ENCODE measurements at places on chromosomes 2 and 18.
A peak's percentile ranks its signal among the peaks of the same experiment; 100 is the strongest.

DNA sequence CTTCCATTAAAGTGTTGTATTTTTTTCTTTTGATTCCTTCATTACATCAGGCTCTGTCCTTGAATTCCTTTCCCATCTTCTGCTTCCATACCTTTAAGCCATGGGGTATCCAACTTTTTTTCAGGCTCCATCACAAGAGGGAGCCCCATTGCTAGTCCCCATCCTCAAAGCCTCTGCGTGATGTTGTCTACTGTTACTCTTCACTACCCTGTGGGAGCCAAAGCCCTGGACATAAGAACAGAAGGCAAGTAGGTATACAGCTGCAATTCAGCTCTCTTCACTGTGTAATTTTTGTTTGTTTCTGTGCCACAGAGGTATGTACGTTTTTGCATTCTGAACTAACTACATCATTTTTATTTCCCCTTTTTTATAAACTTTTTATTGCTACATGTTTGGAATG, 36.6 kb upstream of the CCNYL1 start:
- DNase-seq: no peak

DNA sequence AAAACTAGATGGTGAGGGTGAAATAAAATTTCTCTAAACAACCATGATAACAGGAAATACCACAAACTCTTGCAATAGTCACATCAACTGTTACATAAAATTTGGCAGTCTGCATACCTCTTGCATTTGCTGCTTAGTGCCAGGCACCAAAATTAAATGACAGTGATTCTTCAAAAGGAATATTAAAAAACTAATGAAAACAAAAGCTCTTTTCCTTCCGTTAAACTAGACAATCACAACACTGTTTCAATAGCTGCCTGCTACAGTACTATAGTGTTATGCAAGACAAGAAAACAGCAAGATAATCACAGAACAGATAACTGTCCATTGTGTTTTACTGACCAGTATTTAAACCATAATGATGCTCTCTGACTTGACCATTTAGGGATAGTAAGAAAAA, 239.0 kb upstream of the SMAD7 start:
- no peak for DNase-seq

- no peak for DNase-seq
Observed at GRCh38 chr18:79871026-79871390, 73.3 kb downstream of the KCNG2 start.

GRCh38 chr2:13414897-13415296, 698.2 kb downstream of the TRIB2 start:
- DNase-seq: no peak

GRCh38 chr2:215742021-215742420, 271.3 kb downstream of the MREG start:
- DNase-seq: no peak

DNA sequence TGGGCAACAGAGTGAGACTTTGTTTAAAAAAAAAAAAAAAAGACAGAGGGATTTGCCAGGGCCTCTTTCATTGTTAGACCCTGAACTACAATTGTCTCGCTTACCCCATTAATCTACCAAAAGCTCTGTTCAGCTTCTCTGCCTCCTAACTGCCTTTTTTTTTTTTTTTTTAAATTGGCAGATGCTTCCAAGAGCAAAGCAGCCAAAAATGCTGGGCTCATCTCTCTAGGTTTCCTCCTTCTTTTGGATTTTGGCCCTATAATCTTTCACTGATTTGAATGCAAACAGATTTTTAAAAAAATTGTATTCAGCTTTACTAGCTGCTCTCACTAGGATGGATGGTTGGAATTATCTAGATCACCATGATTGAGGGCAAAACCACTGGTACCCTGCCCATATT, 33.2 kb upstream of the RAPGEF4 start:
- DNase-seq: no peak

GRCh38 chr18:8970843-8971242, 131.7 kb upstream of the NDUFV2 start:
- no peak for DNase-seq

DNA sequence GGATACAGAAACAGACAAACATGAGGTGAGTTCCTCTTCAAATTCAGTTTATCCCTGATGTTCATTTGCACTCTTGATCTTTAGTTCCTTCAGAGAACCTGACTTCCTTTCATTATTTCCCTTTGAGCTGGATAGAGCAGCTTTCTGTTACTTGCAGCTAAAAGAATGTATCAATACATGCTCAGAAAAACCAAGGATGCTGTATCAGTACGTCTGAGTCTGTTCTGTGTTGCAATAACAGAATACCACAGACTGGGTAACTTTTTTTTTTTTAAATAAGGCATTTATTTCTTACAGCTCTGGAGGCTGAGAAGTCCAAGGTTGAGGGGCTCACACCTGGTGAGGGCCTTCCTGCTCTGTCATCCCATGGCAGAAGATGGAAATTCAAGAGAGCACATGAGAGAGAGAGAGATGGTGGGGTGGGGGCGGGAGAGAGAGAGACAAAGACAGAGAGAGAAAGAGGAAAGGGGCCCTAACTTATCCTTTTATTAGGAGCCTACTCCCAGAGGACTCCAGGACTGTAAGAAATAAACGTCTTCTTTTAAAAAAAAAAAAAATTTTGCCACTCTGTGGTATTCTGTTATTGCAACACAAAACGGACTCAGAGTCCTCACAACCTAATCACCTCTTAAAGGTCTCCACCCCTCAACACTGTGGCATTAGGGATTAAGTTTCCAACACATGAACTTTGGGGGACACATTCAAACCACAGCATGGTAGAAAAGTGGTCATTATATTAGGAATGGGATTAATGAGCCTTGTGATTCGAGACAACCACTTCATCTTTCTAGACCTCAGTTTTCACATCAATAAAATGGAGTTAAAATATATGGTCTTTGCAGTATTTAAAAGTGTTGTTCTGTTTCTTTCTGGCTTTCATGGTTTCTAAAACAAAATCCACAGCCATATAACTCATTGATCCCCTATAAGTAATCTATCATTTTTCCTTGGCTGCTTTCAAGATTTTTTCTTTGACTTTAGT, 18.4 kb upstream of the SELENOI start:
- DNase-seq: no peak

GRCh38 chr2:229921101-229921891, 513 bp downstream of the TRIP12 start:
- peak; percentile 72 for DNase-seq

- no peak for DNase-seq
Observed at GRCh38 chr2:102801098-102801718, 39.4 kb downstream of the TMEM182 start.

GRCh38 chr2:55839182-55839819, 84.3 kb downstream of the EFEMP1 start:
- DNase-seq: no peak

DNA sequence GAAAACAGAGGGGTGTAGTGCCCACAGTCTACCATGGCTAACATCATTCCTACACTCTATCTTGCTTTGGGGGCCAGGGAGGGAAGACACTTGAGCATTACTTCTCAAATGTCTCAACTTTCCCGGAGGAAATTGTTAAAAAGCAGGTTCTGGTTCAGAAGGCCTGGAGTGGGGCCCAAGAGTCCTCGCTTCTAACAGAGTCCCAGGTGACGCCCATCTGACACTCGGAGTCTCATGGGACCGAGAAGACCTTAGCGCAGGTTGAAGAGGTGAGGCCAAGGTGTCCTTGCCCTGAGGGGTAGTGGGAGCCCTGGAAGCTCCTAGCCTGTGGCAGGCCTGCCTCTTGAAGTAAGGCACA, 40.1 kb downstream of the ZFP36L2 start:
- DNase-seq: no peak

DNA sequence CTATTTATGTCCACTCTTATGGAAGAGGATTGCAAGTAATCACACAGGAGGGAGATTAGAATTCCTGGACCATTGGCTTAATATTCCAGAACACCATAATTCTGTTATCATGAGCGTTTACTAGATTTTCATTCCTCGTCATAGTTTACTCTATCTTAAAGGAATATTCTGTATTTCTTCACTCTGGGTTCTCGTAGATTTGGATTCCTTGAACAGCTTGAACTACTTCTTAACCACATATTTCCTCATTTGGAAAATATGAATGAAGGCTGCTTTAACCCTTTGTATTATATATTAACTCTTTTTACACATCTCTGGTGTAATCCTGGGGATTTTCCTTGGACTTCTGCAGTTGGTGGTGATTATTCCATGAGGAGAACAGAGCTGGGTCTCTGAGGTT, 46.3 kb upstream of the CCBE1 start:
- DNase-seq: no peak

DNA sequence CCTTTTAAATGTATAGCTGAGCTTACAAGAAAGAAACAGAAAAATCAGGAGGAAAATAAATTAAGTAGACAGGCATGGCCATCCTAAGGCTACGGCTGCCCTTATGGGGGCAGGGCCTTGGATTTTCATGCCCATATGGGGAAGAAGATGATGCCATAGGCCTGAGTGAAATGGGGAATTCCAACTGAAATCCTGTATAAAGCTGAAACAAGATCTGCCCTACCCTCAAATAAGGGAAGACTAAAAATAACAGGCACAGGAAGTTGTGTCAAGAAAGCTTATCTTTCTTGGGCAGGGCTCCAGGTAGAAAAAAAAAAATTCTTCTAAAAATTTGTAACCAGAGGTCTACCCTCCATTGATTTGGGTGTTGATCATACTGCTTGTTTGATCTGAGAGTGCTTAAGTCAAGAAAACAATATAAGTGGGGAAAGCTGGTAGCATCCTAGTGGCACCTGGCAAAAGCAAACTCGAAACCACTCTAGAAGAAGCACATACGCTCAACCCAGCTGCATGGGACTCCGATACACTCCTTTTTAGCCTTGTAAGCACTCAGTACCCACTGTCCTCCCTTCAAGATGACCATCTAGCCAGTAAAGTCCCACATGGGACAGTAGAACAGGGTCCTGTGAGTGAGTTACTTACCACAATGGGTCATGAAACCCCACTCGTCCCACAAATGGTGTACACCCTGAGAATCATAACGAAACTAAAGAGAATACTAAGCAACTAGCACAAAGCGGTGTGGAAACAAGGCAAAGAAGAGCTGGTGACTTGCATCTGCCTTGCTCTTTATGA, 22.3 kb downstream of the DNAH7 start:
- DNase-seq: no peak

- DNase-seq: peak; percentile 88
Observed at GRCh38 chr2:101330253-101330933, 21.9 kb upstream of the RNF149 start.

DNA sequence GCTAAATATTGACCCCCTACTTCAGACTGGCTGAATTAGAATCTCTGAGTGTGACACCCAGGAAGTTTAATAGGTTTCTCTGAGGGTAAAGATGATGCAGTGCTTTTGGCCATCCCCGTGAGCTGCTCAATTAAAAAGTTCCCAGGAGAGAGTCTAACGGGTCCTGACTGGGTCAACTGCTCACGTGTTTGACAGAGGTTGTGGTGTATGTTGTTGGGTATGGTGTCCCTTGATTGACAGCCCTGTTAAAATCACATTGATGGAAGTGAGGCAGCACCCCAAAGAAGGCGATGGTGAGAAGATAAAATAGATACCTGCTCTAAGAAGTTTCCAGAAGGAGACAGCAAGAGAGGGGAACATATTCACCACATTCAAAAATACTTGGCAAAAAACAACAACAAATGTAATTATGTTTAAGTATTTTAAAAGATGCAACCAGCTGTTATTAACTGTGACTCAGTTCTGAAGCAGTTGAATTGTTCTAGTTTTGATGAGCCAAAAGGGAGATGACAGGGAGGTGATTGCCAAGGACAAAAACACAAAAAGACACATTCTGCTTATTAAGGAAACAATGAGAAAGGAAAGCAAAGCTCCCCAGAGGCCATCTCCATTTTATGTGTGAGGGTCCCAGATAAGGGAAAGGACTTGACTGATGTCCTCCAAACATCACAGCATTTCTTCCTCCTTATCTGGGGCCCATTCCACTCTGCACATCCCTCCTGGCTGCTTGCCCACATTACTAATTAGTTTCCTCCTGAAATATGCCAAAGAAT, 11.5 kb upstream of the GMCL1 start:
- no peak for DNase-seq

- no peak for DNase-seq
Observed at GRCh38 chr2:156540706-156541105, 104.5 kb downstream of the GPD2 start.

- peak; percentile 64 for DNase-seq
Observed at GRCh38 chr18:79487801-79488201, 92.1 kb downstream of the NFATC1 start.

GRCh38 chr2:231590614-231591013, 2.0 kb upstream of the TEX44 start:
- no peak for DNase-seq

- no peak for DNase-seq
Observed at GRCh38 chr18:574865-575645, 5.1 kb upstream of the CETN1 start.

DNA sequence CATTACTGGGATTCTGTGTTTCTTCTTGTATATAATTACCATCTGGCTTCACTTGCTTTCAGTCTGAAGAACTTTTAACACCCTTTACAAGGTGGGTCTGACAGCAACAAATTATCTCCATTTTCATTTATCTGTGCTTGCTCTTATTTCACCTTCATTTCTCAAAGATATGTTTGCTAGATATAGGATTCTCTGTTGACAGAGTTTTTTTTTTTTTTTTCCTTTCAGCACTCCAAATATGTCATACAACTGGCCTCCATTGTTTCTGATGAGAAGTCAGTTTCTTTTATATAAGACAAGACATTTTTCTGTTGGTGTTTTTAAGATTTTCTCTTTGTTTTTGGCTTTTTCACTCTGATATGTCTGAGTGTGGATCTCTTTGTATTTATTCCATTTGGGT, 59.3 kb upstream of the TACR1 start:
- DNase-seq: no peak

- no peak for DNase-seq
Observed at GRCh38 chr2:121149384-121149783, 135.6 kb downstream of the TFCP2L1 start.

DNA sequence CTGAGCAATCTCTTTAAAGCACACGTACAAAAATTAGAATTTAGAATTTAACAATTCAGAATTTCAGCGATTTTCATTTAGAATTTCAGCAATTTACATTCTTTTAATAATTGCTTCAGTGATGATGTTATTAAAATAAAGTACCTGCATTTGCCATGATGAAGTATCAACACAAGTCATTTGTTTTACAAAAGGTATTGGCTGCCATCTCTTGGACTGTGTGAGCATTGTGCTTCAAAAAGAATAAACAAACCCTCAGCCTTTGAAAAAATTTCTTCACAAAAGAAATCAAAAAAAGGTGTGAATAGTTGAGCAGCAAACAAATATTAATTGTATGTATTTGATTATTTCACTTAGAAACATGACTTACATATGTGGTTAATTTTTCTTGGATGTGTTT, 27.1 kb upstream of the ZC3H15 start:
- no peak for DNase-seq

DNA sequence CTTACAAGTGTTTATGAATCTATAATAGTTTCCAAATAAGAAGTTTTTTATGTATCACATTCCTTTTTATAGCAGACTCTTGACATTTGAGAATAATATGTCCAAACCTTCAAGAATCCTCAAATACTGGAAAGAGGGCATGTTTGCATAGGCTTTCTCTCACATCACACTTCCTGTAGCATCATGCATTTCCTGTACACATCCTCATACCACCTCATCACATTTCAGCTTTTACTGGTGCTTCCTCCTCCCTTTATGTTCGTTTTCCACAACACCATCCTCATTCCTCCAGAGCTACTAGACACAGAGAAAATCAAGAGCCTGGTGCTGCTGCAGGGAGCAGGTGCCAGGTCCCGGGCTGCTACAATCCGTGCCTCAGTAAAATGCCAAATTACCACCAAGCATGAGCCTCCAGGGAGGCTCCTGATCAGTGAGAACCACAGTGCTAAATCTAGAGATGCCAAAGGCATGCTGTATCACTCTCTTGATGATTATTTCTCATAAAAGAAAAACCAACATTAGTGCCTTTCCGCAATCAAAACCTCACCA, 137.7 kb upstream of the CYP1B1 start:
- DNase-seq: no peak

- DNase-seq: peak; percentile 87
Observed at GRCh38 chr2:176140513-176141317, 10.6 kb upstream of the HOXD4 start.
